Stimulated activated CD8-positive, alpha-beta memory T cell treated with anti-CD3 and anti-CD28 coated beads, Interleukin-15, amount 100 ng/mL, for 1 hour (primary cell): ENCODE measurements at places on chromosomes 5 and 9.

DNA sequence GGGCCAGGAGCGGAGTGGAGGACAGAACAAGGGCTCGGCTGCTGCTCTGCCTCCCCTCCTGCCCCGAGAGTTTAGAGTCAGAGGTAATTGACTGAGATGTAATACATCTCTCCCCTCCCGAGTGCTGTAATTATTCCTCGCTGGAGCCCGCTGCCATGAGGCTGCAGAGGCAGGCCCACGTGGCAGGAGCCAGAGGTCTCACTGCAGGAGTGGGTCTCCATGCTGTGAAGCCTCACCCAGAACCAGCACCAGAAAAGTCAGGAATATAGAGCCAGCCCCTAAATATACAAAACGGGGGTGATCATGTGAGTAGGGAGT, 2.5 kb downstream of the FAM163B start:
- DNase-seq: no peak

- DNase-seq: no peak
Observed at GRCh38 chr5:60494635-60495034, 205.3 kb downstream of the DEPDC1B start.

DNA sequence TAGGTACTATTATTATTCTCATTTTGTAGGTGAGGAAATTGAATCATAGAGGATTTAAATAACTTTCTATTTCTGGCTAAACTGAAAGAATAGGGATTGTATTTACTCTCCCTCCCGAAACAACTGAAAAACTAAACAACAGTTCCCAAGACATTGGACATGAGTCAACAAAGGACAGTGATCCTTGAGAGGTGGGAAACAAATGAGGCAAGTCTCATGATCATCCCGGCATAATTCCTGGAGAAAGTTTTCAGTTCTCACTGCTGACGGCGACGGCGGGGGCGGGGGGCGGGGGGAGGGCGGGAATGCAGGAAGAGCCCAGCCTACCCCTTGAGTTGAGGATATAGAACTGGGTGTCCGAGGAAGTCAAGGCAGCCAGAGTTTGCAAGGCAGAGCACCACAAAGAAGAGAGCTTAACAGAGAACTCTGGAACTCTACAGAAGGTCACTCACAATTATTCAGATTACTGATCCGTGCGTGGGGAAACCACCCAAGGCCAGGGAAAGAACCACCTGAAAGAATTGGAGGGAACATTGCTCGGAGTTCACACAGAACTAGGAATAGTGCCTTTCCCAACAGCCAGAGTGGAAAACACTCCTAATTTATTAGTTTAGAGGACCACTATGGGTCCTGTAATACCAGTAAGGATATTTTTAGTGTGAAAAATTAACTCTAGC, 27.4 kb upstream of the WHRN start:
- no peak for DNase-seq

DNA sequence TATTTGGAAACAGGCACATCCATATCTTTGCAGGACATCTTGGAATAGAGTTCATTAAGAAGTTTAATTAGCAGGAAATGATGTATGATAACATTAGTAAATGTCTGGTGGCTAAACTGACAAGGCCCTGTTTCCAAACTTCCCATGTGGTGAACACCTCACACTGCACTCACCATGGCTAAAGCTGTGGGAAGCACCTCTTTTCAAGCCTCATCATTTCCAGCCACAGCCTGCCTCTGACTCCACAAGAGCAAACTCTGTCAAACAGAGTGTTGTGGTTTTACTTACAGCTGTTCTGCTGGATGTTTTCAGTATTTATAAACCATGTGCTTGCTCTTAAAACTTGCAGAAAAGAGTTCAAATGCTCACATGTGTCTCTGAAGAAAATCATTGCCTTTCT, 14.9 kb upstream of the NDUFB6 start:
- DNase-seq: no peak

- DNase-seq: no peak
Observed at GRCh38 chr5:178143246-178143645, 10.4 kb downstream of the NHP2 start.

DNA sequence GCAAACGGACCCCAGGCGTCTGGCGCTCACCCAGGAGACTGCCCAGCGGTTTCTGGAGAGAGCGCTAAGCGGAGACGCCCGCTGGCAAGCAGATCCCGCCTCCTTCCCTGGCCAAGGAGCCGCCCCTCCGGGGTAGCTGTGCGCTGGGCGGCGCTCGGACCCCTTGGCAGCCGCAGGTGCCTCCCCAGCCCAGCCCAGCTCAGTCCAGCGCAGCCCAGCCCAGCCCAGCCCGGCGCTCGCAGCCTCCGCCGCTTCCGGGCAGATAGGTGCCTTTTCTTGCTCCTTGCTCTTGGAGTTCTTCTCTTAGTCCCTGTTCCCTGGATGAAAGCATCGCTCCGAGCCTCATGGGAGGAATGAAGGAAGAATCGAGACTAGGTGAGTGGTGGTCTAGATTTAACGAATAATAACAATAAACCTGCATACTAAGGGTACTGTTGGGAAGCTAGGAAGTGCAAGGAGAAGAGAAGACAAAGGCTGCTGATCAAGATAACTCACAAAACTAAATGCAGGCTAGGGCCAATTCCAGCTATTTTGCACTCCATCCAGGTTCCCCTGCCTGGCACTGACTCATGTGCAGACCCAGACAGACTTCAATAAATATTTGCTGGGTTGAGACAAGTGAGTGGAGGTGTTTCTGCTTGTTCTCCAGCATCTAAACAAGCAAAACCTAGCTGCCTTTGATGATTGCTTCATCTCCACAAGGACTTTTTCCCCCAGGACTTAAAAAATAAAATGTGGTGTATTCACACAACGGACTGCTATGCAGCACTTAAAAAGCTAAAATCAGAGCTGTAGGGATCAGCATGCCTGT, at the start of gene STK32A:
Gene STK32A, plus strand, starts transcription at position 202 of the 811 bp plus-strand sequence. CDS start 4,609 bp downstream, outside the sequence.
- no peak for DNase-seq

DNA sequence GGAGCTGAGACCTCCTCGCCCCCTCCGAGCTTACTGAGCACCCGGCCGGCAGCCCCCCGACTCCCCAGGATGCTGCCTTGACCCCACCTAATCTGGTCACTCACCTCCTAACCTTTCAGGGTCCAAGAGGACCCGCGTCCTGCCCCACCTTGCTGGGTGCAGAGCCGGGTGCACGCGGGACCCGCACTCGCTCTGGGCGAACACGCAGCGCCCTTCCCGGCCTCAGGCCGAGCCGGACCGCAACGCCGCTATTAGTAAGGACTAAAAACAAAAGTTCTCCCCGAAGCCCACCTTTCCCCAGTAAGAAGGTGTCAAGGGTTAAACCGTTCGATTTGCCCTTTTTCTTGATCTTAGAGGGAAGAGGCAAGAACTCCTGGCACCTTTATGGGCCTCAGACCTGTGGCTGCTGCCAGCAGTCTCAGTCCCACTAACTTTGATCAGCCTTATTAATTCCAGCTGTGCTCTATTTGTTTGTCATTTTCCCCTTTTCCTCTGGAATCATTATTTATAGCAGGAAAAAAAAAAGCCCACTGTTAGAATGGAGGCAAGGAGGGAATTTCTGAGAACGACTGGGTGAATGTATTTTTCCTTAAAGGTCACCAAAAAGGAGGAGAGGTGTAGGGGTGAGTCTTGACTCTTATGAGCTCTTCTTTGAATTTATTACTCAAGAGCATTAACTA, 10.5 kb downstream of the IRX2 start:
- DNase-seq: no peak

DNA sequence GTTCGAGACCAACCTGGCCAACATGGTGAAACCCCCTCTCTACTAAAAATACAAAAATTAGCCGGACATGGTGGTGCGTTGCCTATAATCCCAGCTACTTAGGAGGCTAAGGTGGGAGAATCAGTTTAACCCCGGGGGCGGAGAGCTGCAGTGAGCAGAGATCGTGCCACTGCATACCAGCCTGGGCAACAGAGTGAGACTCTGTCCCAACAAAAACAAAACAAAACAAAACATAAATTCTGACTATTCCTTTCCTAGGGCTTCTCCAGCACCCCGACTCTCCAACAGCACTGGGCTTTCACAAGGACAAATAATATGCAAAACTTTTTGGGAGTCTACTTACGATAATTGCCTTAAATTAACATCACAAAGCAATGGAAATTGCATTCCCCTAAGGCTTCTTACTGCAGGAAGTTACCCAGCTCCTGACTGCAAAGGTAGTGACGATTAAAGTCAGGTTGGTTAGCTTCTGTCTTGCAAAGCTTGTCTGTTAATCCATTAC, 15.9 kb upstream of the CDKN2AIPNL start:
- no peak for DNase-seq

- DNase-seq: no peak
Observed at GRCh38 chr5:160492565-160492964, 70.9 kb downstream of the PTTG1 start.

DNA sequence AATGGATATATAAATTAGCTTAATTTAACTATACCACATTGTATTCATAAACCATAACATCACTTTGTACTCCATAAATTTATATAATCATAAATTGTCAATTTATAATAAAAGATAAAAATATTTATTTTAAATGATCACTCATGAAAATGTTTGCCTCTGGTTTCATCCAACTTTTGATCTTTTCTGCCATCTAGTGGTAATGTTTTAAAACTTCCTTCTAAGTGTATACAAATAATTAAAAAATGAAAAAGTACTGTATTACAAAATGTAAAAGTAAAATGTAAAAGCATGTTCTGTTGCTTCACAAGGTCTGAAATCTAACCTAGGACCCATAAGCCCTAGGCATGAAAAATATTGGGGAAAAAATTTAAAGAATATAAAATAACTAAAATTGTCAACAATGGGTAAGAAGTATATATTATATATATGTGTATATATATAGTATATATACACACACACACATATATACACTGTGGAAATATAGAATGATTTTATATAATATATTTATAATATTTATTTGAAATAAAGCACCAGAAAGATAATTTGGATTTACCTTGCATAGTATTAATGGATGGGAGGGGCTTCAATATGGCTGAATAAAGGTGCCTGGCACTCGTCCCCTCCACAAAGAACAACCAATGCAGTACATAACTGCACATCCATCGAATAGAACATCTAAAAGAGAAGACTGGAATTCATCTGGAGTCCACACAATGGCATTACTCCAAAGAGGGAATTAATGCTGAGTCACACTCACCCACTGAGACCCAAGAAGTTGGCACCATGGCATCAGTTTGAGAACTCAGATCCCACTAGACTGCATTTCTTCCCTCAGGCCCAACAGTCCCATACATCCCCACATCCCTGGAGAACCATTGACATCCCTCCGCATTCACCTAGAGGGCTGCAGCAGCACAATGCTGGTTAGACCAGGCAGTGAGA, 32.5 kb downstream of the ANXA1 start:
- DNase-seq: no peak

DNA sequence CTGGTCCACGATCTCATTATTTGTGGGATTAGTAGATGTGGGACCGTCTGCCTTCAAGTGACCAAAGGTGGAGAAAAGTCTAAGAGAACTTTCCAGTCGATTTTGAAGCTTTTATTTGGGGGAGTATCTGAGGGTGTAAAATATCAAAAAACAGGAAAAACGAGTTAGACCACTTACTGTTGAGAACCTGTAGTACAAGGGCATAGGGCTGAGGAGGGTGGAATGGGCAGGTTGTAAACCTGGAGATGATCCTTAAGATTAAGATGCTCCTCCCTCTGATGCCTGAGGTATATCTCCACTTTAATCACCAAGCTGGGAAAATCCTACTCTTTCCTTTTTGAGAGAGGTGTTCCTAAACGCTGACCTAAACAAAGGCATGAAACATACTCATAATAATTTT, 32.0 kb upstream of the GTF2H2C start:
- DNase-seq: no peak

DNA sequence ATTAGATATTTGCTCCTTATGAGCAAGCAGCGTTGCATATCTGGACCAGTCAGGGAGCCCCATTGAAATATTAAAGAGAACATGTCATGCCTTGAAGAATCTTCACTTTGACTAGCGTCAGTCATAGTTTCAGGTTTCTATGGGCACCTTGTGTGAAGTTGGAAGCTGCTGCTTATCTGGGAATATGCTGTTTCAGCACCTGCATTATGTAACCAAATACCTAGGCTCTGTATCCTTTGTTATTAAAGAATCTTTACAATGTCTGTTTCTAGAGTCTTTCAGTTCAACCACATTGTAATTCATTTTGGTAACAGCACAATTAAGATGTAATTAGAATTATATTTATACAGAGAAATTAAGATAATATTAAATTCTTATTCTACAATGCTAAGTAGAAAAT, 818.8 kb upstream of the TYRP1 start:
- no peak for DNase-seq

GRCh38 chr5:108935611-108936010, 187.9 kb downstream of the FER start:
- DNase-seq: no peak

DNA sequence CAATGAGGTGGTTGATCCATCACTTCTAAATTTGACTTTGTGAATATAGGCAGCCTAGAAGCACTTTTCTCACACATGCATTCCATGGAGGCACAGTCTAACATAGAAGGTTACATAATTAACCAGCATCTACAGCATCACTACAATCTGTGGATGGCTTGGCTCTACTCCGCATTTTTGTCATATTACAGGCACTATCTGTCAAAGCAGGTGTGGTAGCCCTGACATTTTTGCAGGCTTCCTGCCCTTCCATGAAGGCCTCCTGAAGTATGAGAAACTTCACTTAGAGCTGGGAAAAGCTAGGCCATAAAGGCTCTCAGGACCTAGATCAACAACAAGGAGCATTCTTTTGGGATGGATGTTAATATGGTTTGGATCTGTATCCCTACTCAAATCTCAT, 378.0 kb downstream of the ANXA1 start:
- DNase-seq: no peak

- DNase-seq: no peak
Observed at GRCh38 chr9:124220946-124221451, 36.8 kb upstream of the NEK6 start.

GRCh38 chr5:143201589-143201988, 201.9 kb downstream of the NR3C1 start:
- no peak for DNase-seq

DNA sequence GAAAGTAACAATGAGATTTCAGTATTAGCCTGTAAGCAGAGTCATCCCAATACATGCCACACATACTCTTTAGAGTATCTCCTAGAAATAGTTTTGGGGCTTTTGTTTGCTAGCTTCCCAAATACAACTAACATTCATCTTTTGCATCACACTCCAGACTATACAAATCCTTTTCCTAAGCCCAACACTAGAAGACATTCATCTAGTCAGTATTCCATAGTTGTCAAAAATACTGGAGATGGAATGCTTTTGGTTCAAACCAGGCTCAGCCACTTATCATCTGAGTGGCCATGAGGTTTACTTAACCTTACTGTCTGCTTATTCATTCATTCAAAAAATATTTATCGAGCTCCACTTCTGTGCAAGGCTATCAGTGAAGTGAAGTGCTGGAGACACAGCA, 205.1 kb upstream of the SGCD start:
- no peak for DNase-seq

DNA sequence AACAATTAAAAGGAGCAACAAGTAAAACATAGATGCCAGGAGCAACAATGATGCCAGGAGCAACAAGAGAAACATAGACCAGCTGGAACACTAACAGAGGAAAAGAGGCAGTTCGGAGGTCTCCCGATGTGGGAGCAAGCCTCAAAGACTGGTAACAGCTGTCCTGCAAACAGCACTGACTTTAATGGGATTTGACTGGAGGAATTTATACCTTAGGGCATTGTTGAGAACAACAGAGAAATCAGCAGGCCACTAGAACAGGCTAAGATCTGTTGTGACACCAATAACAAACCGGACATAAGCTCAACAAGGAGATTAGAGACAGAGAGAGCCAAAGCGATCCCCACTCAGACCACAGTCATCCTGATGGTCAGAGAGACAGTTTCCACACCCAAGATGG, 11.8 kb upstream of the SYK start:
- no peak for DNase-seq
